ENCODE measurements at places on chromosomes 12 and 14.

DNA sequence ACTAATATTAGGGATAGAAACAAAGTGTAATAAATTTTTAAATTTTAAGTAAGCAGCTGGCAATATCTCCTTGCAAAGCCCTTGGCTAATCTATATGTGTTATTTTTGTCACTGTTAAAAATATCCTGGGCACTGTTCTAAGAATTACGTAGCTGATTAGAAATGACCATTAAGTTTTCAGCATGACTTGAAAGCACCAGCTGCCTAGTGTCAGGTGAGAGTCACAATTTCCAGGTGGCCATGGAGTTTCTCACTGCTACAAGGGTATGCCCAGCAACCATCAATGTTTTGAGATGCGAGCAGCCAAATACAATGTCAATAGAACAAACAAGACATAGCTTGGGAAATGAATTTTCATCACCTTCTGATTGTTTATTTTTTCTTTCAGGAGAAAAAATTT is 23.3 kb upstream of the GYS2 start:
- no peak for DNase-seq

DNA sequence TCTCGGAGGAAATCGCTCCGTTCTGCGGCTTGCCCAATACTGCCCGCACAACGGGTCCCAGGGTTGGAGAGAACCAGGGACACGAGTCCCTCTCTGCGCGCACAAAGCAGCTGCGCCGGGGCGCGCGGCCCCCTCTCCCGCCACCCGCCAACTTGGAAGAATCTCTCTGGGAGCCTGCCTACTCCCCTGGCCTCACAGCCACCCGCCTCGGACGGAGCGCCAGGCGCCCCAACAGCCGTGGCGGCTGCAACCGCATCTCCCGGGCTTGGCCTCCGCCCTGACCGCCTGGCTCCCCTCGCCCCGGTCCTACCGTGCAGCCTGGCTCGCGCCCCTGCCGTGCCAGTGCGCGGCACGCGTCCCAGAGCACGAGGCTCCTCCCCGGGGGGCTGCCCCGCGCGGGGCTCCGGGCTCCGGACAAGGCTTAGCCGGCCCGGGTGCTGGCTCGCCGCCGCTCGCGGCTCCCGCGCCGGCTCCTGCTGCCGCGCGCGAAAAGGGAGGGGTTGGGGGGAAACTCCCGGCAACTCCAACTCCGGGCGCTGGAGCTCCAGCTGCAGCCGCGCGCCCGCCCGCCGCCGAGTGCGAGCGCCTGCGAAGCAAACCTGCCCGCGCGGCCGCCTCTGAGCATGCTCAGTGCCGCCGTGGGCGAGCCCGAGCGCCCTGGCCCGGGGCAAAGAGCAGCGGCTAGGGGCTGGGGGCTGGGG is at the start of gene STXBP6:
TSS of gene STXBP6 (minus strand) at position 580 of the 701 bp plus-strand sequence. CDS start 75,329 bp downstream, outside the sequence.
- peak; percentile 73 for DNase-seq

DNA sequence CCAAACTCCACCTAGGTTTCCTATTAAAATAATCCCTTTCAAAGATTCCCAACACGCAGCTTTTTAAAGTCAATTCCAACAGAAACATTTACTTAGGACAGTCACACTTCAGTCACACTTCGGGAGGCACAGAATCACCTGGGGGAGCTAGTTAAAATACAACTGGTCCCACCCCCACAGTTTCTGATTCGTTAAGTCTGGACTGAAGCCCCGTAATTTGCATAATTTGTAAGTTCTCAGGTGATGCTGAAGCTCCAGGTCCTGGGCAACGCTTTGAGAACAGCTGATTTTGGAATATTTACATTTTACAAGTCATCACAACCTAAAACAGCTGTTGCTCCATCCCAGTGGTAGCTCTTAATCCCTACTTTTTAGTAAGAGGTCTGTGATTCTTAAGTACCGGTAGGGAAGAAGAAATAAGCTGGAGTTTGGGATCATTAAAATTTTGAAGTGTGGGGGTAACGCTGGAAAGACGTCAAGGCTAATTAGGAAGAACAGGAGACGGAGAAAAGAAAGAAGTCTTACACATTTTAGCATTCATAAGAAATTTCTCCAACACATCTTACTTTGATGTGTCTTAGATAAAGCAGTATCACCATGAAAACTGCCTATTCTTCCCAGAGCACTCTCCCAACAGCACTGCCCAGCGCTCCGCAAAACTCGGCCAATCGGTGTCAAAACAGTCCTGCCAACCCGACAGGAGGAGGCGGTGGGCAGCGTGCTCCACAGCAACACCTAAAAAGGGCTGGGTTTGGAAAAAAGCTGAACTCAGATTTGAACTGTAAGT is 1.1 kb downstream of the IPO8 start:
- DNase-seq: peak; percentile 13

DNA sequence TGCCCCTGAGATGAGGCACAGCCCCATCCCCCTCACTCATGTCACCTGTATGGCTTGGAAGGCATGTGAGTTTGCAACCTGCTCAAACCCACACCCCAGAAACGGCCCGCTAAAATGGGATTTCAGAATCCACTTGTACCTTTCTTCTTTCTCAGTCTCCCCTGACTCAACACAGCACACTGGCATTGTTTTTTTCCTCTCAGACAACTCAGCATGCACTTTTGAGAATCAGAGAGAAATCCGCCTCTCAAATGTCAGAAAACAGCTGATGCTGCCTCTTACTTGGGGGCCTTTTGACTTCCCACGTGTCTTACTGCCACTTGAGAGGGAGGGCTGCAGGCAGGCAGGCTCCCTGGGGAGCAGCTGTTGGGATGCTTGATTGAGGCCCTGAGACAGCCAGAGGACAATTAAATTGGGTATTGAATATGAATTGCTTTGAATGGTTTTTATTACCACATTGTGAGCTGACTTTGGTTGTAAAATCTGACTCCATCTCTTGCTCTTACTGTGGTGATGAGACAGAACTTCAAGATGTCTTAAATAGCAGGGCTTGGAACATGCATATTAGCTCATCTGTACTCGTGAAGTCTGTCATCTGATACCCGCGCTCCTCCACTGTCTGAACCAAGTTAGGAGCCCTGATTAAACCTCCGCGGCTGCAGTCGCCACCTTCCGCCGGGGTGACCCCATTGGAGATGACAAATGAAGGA is 96.6 kb downstream of the APAF1 start:
- DNase-seq: peak; percentile 25

- no peak for DNase-seq
These were observed 284.2 kb downstream of the TTC8 start for GRCh38 chr14:89108608-89109007.

GRCh38 chr14:50038398-50039119 is 77.8 kb downstream of the VCPKMT start:
- peak; percentile 99 for DNase-seq

GRCh38 chr12:59710964-59711363 is 115.1 kb downstream of the SLC16A7 start:
- no peak for DNase-seq

Measured in fibroblast of skin of right quadriceps (primary cell).